Activated CD4-positive, CD25-positive, alpha-beta regulatory T cell treated with anti-CD3 and anti-CD28 coated beads, Interleukin-2, amount 50 U/mL, for 72 hours (primary cell): ENCODE measurements at places on chromosomes 4 and X.

- no peak for DNase-seq
These were observed 1.5 kb upstream of the UGT2A3 start for GRCh38 chr4:68953056-68953596.

DNA sequence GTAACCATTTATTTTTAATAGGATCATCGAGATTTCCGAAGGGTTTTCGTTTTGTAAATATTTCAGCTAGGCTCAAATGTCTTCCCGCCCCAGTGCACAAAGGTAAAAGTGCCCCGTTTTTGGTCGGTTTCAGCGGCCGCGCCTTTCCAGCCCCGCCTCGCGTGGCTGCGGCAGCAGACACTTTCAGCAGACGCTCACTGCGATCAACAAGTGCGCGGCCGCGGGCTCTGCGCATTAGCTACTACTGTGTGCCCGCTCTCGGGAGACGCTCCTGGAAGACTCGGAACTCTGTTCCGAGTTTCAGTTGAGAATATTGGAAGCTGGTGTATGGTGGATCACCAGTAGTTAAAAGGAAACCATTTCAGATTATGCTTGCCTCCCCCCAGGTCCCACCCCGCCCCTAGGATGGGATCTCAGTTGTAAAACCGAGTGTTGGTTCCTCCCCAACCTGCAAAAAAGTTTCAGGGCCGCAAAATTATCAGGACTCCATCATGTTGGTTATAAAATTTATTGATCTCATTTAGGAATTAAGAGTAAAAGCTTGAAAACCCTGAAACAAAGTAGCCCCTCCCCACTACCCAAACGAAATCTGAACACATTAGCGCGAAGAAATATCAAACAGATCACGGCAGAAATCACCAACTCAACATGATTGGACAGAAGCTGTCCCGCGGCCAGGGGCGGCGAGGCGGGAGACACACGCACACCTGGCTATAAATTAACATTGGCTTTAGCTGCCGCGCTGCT, 2.2 kb downstream of the SOX3 start:
- no peak for DNase-seq

DNA sequence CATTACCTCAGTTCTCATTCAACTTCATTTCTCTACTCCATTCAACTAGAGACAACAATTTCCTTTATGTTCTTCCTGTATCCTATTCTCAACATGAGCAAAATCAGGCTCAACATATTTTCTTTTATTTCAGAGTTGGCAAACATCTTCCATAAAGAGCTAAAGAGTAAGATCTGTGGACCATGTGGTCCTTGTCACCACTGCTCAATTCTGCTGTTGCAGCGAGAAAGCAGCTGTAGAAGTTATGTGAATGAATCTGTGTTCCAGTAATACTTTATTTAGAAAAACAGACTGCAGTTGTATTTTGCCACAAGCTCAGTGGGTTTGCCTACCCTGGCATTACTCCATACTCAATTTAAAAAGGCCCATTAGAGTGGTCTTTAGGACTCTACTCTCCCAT, 2057.3 kb downstream of the ARAP2 start:
- no peak for DNase-seq

- no peak for DNase-seq
These were observed 1.9 kb downstream of the FAM114A1 start for GRCh38 chr4:38869511-38869910.

GRCh38 chr4:54819034-54819433, 161.3 kb downstream of the KIT start:
- no peak for DNase-seq

GRCh38 chr4:113837397-113837796, 75.9 kb upstream of the CAMK2D start:
- DNase-seq = no peak

DNA sequence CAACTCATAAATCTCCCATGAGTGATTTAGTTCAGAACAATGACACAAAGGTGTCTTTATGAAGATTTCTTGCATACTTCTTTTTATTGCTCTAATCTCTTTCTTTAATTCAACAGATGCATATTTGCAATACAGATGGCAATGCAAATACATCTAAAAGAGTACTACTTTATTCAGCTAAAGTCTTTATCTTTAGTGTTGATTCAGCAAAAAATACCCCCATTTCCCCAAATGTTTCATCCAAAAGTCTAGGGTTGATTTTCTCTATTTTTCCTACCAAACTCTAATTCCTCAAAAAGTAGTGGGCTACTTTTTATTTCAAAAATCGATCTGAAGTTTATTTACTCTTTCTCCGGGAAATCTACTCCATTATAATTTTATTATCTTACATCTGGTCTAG, 1055.2 kb downstream of the STIM2 start:
- DNase-seq = no peak

DNA sequence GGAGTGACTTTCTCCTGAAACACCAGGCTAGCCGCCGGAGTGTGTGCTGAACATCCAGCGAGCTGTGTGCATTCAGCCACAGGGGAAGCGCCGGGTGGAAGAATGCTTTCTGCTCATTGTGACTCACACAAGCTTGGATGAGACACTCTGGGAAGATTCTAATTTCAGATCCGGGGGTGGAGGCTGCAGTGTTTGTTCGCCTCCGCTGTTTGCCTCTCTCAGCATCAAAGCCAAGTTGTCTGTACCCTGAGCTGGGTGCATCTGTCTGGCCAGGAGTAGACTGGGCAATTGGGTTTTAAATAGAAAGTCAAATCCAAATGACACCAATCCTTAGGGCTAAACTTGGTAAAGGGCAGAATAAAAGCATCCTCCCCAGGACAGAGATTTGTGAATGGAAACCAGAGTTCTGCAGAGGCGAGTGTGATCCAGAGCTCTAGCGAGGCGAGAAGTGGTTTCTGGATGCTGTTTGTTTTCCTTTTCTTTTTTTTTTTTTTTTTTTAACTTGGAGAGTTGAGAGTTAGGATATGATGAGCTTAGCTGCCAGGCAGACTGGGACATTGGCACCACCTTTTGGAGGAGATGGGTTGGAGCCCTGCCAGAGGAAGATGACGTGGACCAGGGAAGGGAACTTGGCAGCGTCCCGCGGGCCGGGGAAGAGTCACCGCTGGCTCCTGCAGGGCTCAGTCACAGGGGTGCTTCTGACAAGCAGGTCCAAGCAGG, 196.0 kb upstream of the PSAPL1 start:
- DNase-seq = no peak

DNA sequence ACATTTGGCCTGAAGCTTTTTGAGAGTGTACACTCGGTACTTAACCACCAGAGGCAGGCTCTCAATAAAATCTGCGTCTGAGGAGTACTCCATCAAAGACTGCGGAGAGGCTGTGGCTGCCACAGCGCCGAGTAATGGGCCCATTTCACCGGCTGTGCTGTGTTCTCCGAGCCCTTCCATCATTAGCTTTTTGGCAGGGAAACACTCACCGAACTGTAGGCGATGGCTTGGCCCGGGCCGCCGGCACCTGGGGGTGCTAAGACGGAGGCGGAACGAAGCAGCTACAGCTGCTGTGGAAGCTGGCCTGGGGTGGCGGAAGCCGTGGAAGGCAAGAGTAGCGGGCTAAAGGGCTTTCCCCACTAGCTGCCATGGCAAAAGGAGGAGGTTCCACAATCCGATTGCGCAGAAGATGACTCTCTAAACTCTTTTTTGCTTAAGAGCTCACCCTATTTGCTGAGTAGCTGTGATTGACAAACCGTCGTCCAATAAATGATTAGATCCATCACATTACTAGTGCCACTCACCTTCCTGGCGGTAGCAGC, 48.5 kb upstream of the PABPC1L2A start:
- no peak for DNase-seq

- DNase-seq = no peak
These were observed 67.6 kb downstream of the MFAP3L start for GRCh38 chr4:169958629-169959028.

- DNase-seq = no peak
These were observed 29.2 kb downstream of the MSN start for GRCh38 chrX:65696613-65697012.

DNA sequence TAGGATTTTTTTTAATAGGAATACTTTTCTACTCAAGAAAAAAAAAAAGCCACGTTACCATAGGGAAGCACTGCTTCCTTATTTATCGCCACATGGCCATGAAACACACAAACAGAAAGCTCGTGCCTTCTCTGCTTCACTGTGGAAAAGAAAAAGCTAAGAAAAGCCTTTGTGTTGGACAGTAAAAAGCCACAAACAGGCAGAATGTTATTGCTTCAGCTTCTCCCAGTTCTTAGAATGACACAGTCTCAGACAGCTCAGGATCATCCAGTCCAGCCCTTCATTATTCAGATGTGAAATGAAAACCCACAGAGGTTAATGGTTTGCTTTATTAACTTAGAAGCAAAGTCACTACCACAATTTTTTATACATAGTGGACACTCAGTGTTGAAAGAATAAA, 181.6 kb upstream of the NOCT start:
- no peak for DNase-seq

DNA sequence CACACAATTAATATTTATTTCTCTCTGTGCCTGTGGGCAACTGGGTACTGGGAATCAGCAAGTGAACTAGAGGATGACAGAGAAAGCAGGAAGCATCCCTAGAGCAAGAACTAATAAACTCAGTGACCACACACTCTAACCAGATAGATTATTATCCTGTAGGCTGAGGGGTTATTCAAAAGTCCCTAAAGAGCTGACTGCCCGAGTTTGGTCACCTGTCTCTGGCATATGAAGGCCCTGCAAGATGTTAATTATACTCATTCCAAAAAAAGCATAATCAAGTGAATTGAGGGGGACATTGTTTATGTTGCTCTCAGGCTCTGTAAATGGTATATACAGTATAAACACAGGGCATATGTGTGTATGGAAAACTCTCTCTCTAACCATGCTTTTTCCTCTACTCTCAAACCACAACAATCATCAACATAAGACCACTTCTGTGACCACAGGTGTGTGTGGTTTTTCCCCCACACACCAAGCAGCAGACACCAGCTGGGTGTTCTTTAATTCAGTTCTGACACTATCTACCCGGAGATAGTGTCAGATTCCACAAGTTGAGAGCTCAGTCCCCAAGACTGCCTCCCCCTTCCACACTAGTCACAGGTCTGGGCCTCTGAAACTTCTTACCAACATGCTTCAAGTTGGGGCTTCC, 6.2 kb upstream of the HPSE start:
- no peak for DNase-seq

DNA sequence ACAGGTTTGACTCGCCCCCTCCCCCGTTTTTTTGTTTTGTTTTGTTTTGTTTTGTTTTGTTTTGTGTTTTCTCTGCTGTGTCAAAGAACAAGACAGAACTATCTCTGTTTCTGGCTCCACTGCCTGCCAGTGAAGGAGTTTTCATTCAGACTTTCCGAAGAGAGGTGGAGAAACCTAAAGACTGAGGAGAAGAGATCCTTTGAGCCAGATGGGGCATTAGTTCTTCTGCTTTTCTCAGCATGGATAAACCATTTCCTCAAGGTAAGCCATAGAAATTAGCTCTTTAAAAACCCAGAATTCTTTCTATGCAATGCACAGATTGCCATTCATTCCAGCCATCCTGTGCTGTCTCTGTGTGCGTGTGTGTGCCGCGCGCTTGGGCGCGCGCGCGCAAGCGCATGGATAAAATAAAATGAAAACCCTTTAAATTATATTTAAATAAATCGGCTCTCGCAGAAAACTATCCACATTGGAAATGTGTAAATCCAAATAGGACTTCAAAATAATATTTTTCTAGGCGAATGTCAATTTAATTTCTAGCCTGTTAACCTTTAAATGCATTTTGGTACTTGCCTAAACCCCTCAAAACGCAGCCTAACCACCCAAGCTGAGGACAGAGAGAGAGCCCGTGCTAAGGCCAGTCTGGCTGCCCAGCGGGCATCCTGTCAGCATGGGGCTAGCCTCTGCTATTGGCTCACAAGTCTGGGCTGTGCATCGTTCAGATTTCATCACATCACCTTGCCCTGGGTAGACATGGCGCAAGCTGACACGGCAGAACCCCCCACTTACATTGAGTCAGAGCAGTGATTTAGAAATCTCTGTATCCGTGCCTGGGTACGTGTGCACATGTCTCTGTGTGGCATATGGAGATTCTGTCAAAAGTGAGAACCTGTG, 113.0 kb upstream of the VAMP7 start:
- no peak for DNase-seq
